Airway epithelial cell (primary cell): ENCODE measurements at places on chromosomes 2 and 18. TPM values are rescaled to one million over a fixed set of nuclear protein-coding genes. Genes with fewer than 3 reads are reported as not detected.

CCDC85A gene
- not detected in 2 replicates for total RNA-seq

VIT gene
- 0.07 TPM in 1 of 2 replicates, not detected in the other for total RNA-seq

FKBP1B gene
- total RNA-seq, result 25.4 and 29.4 TPM in 2 replicates

MARCHF4 gene
- total RNA-seq, result 0.42 and 0.85 TPM in 2 replicates

FAM124B gene
- total RNA-seq, result not detected in 2 replicates

UGT1A1 gene
- 0.28 and 1.2 TPM in 2 replicates for total RNA-seq

ASB18 gene
- not detected in 2 replicates for total RNA-seq

IL1B gene
- 63.4 and 95.6 TPM in 2 replicates for total RNA-seq

CASP8 gene
- total RNA-seq, result 7.5 and 9.2 TPM in 2 replicates

ARHGEF33 gene
- 0.14 and 0.33 TPM in 2 replicates for total RNA-seq

GLS gene
- 40.1 and 48.7 TPM in 2 replicates for total RNA-seq

DNAH6 gene
- 0.05 and 0.63 TPM in 2 replicates for total RNA-seq

GKN1 gene
- total RNA-seq, result not detected in 2 replicates

GPR35 gene
- 0.28 TPM in 1 of 2 replicates, not detected in the other for total RNA-seq
